ENCODE measurements at places on chromosomes 1 and 21.
A peak's percentile ranks its signal among the peaks of the same experiment; 100 is the strongest.

DNA sequence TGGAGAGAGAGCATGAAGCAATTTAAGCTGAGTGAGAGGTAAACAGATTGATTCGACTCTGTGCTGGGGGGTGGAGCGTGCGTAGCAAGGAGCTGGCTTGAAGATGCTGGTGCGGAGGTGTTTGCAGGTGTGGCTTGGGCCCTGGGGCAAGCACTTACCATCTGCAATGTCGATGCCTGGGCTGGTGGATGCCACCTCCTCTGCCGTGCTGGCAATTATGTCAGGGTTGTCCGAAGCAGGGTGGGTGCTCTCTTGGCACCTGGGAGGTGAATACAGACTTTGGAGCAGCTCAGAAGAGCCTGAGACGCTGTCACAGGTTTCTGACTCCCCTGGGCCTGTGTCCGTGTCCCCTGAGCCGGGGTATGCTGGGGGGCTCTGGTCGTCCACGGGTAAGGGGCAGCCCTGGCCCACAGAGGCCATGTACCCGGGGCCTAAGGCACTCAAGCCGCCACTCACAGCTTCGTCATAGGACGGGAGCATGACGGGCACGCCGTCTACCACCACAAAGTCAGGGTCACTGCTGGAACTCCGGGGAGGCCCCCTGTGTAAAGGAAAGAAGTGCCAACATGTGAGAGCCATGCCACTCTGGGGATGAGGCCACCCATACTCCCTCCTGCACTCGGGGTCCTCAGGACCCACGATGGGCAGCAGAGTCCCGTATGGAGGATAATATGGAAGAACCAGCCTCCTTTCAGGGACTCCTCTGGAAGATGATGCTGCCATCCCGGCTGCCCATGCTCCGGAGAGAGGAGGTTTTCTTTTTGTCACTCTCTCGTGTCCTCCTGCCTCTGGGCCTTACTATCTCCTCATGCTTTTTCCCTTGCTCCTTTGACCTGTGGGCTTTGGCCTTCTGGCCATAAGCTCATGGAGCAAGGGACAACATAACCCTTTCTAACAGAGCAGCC lies 80.3 kb upstream of the TLR5 start:
- DNase-seq: no peak

GRCh38 chr1:115982400-115982799 lies 6.1 kb downstream of the SLC22A15 start:
- DNase-seq: peak; percentile 74

GRCh38 chr1:230163205-230163604 lies 96.2 kb downstream of the GALNT2 start:
- peak; percentile 57 for DNase-seq

DNA sequence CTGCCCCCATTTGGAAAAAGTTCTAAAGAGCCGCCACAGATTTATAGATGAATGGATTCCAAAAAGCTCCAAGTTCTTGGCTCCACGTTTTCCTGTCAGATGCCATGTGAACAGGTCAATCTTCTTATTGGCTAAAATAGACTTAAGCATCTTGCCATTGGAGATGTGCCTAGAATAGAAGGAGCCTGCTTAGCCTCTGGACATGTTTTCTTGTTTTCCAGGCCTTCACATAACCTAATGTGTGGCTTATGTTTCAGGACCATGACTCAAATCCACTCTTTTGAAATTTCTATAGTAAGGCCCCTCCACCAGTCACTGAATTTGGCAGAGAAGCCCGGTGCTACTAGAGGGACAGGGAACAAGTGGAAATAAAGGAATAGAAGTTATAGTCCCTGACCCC lies 31.5 kb downstream of the PHC2 start:
- DNase-seq: no peak

- DNase-seq: peak; percentile 87
Observed at GRCh38 chr1:27366113-27366410, 699 bp downstream of the MAP3K6 start.

- no peak for DNase-seq
Observed at GRCh38 chr21:32666258-32666657, 54.1 kb upstream of the CFAP298 start.

All from suppressor macrophage treated with lipopolysaccharide for 1 hour (primary cell).